ENCODE measurements at places on chromosomes 5 and 9. TPM values are rescaled to one million over a fixed set of nuclear protein-coding genes. Genes with fewer than 3 reads are reported as not detected.

- no peak for DNase-seq
These were observed 63.0 kb upstream of the CTSL start for GRCh38 chr9:87662808-87663528.

DNA sequence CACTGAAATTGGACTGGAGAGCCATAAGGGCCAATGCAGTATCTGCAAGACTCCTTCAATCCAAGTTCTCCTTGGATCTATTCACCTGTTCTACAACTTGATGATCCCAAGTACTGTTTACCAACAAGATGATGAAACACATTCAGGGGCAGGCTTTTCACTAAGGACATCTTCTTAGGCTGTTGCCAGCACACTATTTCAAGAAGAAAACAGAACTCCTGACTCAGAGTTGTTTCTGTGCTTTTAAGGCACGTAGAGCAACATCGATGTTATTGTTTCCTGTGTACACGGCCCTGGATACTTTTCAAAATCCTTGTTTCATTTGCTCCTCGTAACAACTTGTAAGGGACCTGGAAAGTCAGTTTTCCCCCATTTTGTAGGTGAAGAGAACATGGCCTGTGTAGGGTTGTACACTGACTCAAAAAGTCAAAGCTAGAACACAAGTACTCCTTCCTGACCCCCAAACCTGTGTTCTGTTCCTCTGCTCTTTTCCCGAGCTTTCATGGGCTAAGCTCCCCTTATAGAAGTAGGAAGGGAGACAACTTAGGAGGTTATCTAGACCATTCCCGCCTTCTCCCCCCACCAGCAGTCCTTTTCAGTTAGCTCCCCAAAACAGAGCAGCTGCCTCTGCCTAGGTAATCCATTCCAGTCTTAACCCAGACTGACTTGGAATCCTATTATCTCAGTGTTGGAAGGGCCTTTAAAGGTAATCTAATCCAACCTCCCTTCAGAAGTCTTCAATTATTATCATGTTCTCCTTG lies 5.2 kb upstream of the MGAT1 start:
- no peak for DNase-seq

GRCh38 chr9:12838546-12838945 lies 63.7 kb downstream of the LURAP1L start:
- no peak for DNase-seq

- DNase-seq = no peak
These were observed 41.3 kb downstream of the ZNF474 start for GRCh38 chr5:122170620-122171019.

GRCh38 chr9:125119643-125120286 lies 23.6 kb downstream of the SCAI start:
- no peak for DNase-seq

The RUSC2 gene
- 17.2 TPM for total RNA-seq

- DNase-seq = no peak
These were observed 24.3 kb downstream of the FBXO10 start for GRCh38 chr9:37551888-37552287.

DNA sequence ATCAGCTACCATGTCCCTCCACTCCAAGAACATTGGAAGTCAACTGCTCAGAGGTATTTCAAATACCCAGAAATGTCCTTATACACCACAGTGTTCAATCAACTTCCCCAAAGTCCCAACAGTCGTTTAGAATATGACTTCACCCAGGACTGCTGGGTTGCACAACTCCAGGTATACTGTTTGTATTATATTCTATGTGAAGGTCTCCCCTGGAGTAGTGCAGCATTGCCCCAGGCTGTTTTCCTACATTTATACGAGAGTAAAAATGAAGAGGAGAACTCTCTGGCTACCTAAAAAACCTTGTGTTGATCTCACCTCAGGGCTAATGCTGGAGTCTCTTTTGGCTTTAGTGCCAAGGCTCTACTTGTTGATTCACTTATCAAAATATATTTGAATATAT lies 183.6 kb upstream of the MAP3K1 start:
- DNase-seq = no peak

GRCh38 chr5:68378204-68378820 lies 162.8 kb downstream of the PIK3R1 start:
- DNase-seq = no peak

- DNase-seq = no peak
These were observed 161.1 kb downstream of the C5orf15 start for GRCh38 chr5:133807348-133807747.

DNA sequence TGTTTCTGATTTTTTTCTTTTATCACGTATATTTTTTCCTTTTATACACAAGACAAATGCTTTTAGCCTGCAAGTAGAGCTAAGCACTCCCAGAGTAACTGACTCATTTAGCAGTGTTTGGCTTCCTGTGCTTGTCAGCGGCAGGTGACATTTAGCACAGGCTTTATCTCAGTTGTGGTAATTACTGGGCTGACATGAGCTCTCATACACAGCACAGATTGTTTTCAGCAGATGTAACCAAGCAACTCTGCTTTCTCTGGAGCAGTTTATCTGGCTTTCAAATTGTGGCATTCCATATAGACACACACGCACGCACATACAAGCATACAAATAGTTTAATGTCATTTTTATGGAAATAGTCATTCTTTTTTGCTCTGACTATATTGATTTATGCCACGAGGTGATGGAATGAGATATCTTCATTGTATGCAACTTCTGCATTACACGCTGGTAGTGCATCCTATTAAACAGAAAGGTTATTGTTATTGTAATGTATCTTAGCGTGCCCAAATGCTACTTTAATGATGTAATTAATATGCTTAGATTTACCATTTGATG lies 379.0 kb upstream of the GRAMD2B start:
- peak; percentile 83 for DNase-seq

- no peak for DNase-seq
These were observed 19.2 kb downstream of the PPP2CA start for GRCh38 chr5:134206627-134207160.

The UBE2QL1 gene
- total RNA-seq = 0.48 TPM

- no peak for DNase-seq
These were observed 159.1 kb downstream of the CCDC171 start for GRCh38 chr9:15711931-15712330.

DNA sequence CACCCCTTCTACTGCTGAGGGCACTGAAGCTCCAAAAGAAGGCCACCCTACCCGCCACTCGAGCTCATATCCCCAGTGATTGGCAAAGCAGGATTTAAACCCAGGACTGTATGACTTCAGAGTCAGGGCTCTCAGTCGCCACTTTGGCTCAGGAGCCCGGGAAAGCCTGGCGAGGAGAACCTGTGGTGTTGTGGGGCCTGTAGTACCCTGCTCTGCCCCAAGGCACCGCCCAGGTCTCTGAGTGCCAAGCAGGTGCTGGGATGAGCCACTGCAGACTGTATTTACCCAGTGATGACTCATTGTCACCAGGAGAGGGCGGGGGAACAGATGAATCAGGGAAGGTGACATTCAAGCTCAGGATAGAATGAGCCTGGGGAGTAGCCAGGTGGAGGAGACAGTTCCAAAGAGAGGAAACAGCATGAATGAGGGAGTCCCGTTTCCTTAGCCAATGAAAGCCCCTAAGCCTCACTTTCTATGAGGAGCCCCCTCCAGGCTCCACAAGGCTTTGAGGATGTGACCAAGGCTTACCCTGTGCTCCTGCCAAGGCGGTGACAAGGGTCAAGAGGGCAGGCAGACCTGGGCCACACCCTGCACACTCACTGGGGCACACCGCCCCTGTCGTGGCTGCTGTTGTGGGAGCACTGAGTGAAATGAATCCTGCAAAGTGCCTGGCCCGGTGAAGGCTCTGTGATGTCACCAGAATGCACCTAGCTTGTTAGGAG lies 17.8 kb upstream of the DPM2 start:
- DNase-seq = no peak

GRCh38 chr5:40879163-40879942 lies 29.9 kb upstream of the C7 start:
- DNase-seq = no peak

- no peak for DNase-seq
These were observed 348.8 kb downstream of the TRPM3 start for GRCh38 chr9:70772601-70773000.

DNA sequence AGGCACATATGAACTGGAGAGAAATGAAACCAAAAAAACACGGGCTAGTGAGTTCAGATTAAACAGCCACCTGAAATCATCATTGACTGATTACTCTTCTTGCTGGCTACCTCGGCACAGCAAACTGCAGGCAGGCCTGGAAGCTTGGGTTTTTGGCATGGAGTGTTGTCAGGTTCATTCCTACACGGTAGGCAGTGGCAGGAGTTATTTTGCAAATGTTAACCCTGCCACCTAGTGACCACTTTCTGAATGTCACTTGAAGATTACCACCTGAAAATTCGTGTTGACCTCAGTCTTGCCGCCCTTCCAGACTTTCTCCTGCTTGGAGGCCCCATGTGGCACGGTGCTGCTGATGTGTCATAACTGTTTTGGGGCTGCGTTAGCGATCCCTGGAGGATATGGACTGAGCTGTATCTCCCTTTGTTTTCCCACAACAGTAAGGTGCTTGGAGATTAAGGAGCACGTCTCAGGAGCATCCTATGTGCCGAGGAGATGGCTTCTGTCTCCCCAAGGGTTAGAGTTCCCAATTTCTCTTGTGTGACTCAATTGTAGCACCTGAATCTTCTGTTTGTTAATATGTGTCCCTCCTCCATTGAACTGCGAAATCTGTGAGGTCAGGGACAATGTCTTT lies 12.7 kb upstream of the CD180 start:
- no peak for DNase-seq

- no peak for DNase-seq
These were observed 189.4 kb downstream of the MAPKAP1 start for GRCh38 chr9:125517577-125517976.

DNA sequence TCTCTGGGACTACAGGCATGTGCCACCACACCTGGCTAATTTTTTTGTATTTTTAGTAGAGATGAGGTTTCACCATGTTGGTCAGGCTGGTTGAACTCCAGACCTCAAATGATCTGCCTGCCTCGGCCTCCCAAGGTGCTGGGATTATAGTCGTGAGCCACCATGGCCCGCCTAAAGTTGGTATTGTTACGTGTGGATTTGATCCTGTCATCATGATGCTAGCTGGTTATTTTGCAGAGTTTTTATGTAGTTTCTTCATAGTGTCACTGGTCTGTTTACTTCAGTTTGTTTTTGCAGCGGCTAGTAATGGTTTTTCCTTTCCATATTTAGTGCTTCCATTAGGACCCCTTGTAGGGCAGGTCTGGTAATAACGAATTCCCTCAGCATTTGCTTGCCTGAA lies 85.9 kb downstream of the CACNA1B start:
- DNase-seq = no peak

GRCh38 chr5:102958481-102959011 lies 161.4 kb downstream of the GIN1 start:
- DNase-seq = no peak

GRCh38 chr9:90972057-90972456 lies 170.4 kb downstream of the SYK start:
- DNase-seq = no peak

The RNF44 gene
- 8.1 TPM for total RNA-seq
